Eye (tissue), 1 donor: ENCODE measurements at places on chromosomes 11 and 22.

GRCh38 chr22:26367402-26368245, 61.4 kb upstream of the ASPHD2 start:
- DNase-seq = peak; percentile 84

DNA sequence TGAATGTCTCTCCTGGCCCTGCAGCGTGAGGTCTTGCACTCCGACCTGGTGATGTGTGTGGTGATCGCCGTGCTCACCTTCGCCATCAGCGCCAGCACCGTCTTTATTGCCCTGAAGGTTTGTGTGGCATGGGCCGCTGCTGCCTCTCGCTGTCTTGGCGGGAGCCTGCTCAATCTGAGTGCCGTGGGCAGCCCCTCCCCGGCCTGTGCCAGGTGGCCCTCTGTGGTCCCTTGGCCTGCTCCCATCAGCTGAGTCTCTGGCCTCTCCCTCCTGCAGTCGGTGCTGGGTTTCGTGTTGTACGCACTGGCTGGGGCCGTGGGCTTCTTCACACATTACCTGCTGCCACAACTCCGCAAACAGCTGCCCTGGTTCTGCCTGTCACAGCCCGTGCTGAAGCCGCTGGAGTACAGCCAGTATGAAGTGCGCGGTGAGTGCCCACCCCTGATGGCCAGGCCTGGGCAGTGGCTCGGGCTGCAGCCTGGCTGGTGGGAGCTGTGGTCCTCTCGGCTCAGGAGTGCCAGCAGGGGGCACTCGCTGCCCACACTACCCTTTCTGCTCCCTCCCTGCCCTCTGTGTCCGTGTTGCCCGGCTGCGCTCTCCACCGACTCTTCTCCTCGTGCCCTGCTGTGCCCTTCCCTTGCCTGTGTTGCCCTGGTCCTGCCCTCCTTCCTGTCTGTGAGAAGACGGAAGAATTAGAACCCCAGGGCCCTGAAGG, 10.2 kb downstream of the PCNX3 start:
- DNase-seq = peak; percentile 62

DNA sequence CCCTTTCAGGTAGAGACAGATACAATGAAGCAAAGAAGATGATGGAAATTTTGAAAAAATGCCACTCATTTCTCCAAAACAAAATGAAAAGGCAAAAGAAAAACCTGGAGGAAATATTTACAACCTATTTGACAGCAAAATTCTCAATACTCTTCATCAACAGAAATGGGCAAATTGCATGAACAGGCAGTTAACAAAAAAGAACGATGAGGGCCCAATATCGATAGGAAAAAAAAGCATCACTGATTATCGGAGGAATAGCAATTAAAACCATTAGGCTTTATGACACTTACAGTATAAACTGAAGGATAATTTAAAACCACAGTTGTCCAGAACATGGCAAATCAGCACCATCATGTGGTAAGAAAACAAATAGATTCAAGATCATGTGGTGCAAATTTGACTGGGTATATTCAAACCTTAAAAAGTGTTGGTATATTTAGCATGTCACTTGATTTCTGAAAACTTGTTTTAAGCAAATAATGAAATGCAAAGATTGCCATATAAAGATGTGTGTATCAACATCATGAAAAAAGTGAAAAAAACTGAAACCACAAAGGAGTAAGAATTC, 222.9 kb downstream of the BRD1 start:
- no peak for DNase-seq

GRCh38 chr22:34122042-34122441, 201.8 kb upstream of the LARGE1 start:
- DNase-seq = peak; percentile 60
